ENCODE measurements at places on chromosomes 11 and 22.

DNA sequence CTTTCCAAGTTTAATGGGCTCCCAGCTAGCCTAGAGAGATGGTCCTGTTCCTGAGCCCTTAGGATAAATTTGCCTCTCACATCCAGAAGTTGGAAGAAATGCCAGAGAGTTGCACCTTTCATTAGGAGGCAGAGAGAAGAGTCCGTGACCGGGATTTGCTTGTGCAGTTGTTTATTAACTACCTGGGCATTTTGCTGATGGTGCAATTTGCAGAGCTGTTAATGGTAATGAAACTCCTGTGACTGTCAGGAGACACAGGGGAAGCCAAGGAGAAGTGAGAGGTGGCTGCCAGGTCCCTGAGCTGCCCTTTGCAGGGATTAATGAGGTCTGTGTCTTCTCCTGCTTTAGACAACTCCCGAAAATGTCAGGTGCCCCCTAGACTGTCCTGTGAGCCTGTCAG is 69.1 kb upstream of the B3GAT1 start:
- no peak for DNase-seq

GRCh38 chr11:72974487-72975205 is 160.4 kb downstream of the ATG16L2 start:
- no peak for DNase-seq

GRCh38 chr22:36552289-36552688 is 23.3 kb upstream of the EIF3D start:
- DNase-seq: no peak

- DNase-seq: peak; percentile 28
These were observed 220.4 kb upstream of the RAG2 start for GRCh38 chr11:36818410-36818809.

GRCh38 chr11:15189641-15190365 is 75.1 kb downstream of the INSC start:
- DNase-seq: no peak

Measured in H54 (cell line).